ENCODE measurements at places on chromosomes 11 and 22.
A peak's percentile ranks its signal among the peaks of the same experiment; 100 is the strongest.

DNA sequence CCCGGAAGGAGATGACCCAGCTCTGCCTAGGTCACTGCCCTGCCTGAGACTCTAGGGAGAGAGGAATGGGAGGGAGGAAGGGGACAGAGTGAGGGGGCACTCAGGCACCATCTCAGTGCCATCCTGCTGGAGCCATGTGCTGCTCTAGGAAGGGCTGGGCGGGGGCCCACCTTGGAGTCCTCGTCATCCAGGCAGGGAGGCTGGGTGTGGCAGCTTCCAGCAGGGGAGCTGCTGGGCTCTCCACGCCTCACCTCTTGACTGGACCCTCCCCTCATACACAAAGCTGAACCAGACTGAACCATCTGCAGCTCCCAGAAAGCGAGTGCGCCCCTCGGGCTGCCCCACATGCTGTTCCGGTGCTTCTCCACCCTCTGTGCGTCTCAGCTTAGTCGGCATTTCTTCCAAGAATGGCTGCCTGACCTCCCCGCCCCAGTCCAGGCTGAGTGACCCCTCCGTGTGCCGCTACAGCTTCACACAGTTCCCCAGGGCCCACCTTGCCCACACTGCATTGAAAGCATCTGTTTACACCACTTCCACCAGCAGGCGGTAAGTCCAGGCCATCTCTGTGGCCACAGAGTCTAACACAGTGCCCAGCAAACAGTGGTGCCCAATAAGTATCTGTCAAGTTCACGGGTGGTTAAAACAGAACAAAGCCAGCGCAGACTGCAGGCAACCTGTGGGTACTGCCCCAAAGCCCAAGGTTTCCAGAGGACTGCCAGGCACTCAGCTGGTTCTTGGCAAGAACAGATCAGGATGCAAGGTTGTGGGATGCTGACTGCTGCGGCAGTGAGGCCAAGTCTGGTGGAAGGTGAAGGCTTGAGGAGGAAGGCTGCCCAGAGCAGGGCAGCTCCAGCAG is 9.4 kb upstream of the TRIM29 start:
- no peak for DNase-seq

DNA sequence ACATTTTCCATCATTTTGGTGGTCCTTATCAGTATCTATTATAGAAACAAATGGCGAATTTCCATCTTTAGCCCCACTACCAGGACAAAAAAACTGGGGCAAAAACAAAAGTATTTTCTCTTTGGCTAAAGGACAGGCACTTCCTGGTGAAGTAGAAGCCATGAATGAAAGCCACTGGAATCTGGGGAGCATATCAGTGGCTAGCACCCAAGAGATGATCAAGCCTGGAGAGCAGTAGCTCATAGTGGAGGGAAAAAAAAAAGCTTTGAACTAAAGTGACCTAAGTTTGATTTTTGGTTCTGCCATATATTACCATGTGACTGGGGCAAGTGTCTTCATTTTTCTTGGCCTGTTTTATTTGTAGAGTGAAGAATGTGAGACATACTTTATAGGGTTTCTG is 272.3 kb downstream of the GUCY1A2 start:
- DNase-seq, result no peak

DNA sequence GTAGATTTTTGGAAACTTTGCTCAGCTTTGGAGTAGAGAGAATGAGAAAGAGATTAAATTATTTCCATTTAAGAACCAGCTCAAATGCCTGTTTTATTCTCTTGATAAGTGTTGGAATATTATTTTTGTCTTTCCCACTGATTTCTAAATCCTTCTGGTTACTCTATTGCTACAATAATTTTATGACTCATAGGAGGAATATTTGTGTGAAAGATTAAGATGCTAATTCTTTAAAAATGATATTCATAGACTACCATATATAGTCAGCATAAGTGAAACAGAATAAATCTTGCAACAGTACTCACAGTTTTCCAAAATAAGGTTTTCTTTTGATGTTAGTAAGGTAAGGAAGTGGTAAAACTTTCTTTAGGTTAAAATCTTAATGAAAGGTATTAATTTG is 60.9 kb downstream of the YAP1 start:
- no peak for DNase-seq

- DNase-seq, result no peak
Observed at GRCh38 chr11:10650630-10651029, 42.9 kb downstream of the IRAG1 start.

- DNase-seq, result peak; percentile 64
Observed at GRCh38 chr22:49525801-49526535, 301.7 kb downstream of the BRD1 start.

DNA sequence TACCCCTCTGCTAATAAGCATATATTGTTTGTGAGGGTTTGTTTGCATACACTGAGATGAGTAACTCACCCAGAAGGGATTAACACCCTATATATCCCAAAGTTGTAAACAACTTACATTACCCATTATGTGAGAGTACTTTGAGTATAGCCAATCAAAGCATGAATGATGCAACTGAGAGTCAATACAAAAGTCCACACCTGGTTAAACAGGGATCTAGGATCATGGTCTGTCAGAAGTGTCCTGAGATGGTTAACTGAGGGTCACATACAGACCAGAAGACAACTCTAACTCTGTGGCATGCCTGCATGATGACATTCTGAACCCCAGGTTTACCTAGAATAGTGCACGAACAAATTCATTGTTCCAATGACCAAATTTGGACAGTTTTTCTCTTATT is 17.4 kb upstream of the OR10A5 start:
- DNase-seq, result no peak

DNA sequence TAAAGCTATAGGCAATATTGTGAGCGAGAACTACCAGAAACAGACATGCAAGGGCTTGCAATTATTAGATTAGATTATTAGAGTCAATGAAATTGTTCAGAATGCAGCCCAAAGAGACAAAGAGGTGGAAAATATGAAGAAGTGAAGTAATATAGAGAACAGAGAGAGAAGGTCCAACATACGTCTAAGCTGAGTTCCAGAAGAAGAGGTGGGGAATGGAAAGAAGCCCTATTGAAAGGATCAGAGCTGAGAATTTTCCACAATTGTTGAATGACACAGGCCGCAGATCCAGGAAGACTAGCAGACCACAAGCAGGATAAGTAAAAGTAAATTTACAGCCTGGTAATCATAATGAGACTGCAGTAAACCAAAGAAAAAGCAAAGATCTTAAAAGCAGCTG is 93.2 kb downstream of the EXT2 start:
- DNase-seq, result no peak

All from MV-4-11 (cell line).